ENCODE measurements at places on chromosomes 5 and 9.
A peak's percentile ranks its signal among the peaks of the same experiment; 100 is the strongest.

GRCh38 chr5:69129413-69129812 is 35.6 kb downstream of the SLC30A5 start:
- DNase-seq, result no peak

DNA sequence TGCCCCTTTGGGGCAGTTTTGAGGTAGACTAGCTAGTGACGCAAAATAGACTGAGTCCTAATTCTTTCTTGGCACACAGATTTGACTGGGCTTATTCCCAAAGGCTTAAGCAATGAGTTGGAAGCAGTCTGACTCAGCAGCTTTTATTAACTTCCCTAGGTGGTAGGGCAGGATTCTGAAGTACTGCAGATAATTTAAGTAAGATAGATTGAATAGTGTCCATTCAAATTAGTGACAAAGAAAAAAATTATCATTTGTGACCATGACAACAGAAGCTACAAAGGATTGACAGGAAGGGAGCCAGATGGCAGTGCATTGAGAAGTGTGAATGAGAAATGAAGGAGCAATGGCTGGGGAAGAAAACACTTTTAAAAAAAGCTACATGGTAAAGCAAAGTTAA is 649.4 kb downstream of the CDH9 start:
- no peak for DNase-seq

DNA sequence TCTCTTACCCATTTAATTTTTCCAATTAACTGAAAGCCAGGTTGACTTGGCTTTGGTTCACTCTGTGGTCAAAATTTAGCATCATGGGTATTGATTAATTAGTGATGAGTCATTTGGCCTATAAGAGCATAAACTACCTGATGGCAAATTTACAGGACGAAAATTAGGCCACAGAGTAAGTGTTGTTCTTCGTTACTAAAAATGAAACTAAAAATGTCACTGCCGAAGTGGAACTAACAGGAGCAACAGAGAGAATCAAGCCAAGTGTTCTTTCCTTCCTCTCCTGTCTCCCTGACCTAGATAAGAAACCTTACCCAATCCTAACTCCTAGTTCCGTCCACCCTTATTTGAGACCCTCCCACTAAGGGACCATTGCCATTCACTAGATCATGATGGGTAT is 176.9 kb downstream of the RAB3C start:
- DNase-seq, result peak; percentile 60

GRCh38 chr5:112863549-112863948 is 2.5 kb downstream of the SRP19 start:
- DNase-seq, result no peak

Data from KBM-7 (cell line).